ENCODE measurements at places on chromosomes 16 and 17.

DNA sequence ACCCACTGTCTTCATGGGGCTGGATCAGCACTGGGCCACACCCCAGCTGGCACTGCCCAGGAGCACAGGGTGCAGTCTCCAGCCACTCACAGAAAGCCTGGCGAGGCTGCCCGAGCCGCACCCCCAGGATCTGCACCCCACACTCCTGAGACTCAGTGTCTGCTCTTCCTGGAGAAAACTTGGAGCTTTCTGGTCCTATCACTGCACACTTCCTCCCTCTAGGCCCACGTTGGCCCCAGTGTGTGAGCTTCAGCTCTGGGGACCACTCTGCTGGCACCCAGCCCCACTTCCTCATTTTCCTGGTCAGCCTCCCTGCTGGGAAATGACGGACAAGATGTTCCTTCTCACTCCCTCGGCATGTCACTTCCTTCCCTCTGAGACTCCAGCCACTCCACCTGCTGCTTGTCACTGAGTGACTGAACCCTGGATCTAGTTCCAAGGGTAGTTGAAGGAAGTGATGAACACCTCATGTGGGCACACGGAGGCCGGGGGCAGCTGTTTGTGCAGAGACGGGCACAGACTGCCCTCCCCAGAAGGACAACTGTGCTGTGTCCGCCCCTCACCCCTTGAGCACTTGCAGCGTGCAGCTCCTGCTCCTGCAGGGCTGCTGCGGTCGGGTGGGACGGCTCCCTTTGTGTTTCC is 29.0 kb downstream of the ZC3H18 start:
- DNase-seq: no peak

DNA sequence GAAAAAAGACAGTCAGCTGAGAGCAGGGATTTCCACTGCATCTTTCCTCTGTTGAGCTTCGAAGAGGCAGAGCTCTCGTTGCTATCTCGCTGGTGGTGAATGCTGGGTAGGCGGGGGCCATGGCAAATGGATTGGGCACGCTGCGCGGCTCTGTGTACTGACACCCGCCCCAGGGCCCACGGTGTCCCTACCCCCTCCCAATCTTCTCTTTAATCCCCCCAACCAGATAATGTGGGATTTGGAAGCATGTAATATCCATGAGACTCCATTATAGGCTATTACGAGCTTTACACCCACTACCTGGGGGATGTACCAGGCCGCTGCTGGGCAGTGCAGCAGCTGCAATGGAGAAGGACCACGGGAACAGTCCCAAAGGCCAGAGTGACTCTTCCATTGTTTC is 8.3 kb downstream of the PIPOX start:
- DNase-seq: no peak

DNA sequence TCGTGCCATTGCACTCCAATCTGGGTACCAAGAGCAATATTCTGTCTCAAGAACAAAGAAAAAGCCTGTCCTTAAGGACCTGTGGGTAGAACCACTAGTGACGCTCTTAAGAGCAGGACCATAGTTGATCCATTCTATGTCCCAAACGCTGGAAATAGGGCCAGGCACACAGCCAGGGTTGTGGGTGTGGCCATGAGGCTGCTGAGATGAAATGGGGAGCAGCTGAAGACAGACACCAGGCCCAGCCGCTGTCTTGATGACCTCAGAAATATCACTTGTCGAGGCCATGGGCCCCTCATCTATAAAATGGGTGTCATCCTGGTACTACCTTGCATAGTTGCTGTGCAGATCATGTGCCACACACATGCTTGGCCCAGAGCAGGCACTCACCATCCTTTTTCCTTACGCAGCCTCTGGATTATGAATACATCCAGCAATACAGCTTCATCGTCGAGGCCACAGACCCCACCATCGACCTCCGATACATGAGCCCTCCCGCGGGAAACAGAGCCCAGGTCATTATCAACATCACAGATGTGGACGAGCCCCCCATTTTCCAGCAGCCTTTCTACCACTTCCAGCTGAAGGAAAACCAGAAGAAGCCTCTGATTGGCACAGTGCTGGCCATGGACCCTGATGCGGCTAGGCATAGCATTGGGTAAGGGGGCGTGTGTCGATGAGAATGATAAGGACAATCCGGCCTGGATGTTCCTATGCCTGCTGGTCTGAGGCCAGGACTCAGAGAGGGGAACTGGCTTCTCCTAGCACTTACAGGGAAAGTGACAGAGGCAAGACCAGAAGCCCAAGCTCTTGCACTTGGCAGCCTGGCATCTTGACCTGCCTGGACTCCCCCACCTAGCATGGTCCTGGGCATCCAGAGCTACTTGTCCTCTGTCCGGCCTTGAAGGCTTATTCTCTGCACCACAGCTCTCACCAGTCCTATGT is 25.5 kb downstream of the CDH5 start:
- DNase-seq: no peak

- no peak for DNase-seq
Measured at GRCh38 chr17:38672788-38673706, 1.7 kb downstream of the EPOP start.

DNA sequence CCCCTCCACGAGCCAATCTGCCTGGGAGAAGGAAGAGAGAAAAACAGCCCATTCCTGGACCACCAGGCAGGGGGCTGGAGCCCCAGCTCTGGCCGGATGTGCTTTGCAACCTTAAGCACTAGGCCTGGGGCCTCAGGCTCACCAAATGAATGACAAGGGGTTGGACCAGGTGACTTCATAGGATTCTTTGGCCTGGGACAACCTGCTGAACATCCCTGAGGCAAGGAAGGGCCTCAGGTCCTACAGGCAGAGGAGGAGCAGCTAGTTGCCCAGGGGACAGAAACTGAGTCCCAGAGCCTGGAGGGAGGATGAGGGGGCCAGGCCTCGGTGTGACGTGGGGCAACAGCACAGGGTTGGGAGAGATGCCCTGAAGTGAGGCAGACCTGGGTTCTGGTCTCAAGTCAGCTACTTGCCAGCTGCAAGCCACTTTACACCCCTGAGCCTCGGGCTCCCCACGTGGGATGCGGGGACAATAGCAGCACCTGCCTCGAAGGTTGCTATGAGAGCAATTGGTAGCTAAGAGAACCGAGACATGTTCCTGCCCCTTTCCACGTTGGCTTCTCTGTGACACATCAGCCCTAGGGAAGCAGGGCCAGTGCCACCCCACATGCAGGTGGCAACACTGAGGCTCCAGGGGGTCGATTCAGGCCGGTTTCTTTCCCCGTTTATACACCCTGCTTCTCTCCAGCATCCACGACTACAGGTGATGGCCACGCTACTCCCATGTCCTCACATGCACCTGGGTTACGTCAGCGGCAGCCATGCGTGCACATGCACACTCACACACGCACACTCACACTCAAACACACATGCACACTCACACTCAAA is 42.6 kb downstream of the CFAP20 start:
- no peak for DNase-seq

DNA sequence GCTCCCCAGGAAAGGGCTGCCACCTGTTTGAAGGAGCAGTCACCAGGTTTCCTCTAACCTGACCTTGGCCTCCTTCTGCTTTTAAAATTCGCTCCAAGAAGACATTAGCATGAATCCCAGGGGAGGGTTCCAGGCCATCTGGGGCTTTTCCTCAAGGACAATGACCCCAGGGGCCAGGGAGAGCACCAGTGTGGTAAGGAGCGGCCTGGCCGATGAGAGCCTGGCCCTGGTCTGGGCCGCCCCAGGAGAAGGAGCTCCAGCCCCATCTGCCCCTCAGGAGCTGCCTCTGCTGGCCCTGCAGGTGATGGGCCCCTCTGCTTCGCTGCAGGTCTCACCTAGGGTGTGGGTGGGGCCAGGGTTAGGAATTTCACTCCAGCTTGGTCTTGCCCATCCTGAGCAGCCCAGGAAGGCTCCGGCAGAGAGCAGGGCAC is 209.2 kb upstream of the TNRC6C start:
- DNase-seq: no peak

DNA sequence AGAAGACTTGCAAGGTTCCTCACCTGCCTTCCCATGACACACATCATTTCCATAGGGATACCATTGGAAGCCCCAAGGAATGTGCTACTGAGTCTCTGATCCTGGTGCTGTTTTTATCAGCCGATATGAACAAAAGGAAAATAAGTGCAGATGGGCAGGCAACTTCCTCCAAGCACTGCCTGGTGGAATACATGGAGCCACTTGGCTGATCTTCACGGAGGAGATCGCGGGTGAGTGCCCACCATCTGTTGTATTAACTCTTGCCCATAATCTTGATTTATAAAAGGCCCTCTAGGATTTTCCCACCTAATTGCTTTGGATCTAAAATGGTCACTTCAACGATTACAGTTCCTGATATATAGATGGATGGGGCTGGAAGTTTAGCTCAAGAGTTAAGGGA is 24.7 kb upstream of the CDRT15 start:
- no peak for DNase-seq

DNA sequence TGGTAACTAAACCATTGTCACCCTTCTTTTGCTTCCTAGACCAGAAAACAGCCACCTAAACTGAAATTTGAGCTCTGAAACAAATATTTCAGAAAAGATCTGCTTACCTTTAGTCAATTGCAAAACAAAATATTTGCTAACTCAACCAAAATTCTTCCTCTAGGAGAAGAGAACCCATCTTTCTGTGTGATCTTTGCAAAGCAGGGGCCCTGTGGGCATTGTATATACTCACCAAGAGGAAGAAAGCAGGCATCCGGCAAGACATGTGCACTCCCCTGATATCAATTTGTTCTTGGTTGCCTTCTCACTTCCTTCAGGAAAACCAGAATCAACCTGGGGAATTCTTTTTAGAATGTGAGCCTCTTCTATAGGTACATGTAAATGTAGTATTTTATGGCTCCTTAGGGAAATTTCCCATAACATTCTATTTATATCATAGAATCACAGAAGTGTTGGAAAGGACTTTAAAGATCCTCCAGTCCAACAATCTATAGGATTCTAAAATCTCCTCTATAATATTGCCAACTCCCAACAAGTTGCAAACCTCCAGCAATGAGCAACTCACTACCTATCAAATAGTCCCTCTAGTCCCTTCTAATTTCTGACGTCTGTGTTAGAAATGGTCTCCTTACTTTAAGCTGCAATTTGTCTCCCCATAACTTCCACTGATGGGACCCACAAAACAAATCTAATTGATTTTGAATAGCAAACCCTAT is 966 bp downstream of the SLFN14 start:
- DNase-seq: no peak

- DNase-seq: no peak
Measured at GRCh38 chr17:4959261-4959965, 8.2 kb downstream of the SPAG7 start.

- DNase-seq: no peak
Measured at GRCh38 chr16:48282636-48283263, 35.4 kb upstream of the ABCC11 start.

DNA sequence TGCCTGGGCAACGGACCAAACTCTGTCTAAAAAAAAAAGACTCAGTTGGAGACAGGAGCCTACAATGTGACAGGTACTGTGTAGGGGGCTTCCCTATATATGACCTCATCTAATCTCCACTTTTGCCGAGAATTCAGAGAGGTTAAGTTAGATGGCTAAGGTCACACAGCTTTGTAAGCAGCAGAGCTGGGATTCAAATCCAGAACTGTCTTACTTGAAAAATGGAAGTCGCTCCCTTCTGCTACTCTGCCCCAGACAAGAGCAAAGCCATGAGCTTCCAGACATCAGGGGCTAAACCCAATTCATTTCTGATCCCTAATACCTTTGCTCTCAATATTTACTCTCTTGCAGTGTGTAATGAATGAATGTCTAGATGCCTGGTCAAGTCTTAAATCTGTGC is 41.5 kb upstream of the ABCC12 start:
- DNase-seq: no peak

GRCh38 chr17:3400055-3400454 is 1.8 kb upstream of the OR1E1 start:
- DNase-seq: no peak

- DNase-seq: peak; percentile 15
Measured at GRCh38 chr17:75517297-75517865, 1.1 kb downstream of the TSEN54 start.

- DNase-seq: no peak
Measured at GRCh38 chr16:677316-678190, 2.1 kb downstream of the RHBDL1 start.

- peak; percentile 26 for DNase-seq
Measured at GRCh38 chr17:74274060-74274708, at the start of gene DNAI2. Gene DNAI2, plus strand, starts transcription at chr17:74274234. Its CDS starts 7,584 bp downstream, at chr17:74281818.

DNA sequence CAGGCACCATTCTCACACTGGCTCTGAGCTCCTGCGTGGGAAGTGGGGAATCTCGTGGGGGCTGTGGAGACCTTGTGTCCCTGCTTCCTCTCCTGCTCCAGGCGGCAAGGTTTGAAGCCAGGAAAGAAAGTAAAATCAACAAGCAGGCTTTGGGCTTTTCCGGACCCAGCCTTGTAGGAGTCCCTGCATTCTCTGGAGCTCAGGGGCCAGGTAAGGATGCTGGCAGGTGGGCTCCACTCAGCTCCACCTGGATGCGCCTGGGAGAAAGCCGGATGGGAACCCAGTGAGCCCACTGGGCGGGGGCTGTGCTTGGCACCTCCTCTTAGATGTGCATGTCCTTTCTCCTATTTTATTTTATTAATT is 362.5 kb downstream of the SEC14L1 start:
- no peak for DNase-seq

DNA sequence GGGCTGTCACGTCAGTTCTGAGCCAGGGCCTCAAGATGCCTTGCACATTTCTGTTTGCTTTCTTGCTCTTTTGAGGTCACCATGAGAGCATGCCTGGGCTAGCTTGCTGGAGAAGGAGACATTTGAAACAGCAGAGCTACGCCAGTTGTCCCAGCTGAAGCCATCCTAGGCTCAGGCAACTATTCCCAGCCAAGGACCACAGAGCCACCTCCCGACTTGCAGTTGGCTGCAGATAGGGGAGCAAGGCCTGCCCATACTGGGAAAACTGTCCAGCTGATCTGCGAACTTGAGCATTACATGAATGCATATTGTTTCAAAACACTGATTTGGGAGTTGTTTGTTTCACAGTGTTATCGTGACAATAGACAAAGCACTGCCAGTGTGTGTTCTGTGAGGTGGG is 340.8 kb downstream of the XYLT1 start:
- no peak for DNase-seq

DNA sequence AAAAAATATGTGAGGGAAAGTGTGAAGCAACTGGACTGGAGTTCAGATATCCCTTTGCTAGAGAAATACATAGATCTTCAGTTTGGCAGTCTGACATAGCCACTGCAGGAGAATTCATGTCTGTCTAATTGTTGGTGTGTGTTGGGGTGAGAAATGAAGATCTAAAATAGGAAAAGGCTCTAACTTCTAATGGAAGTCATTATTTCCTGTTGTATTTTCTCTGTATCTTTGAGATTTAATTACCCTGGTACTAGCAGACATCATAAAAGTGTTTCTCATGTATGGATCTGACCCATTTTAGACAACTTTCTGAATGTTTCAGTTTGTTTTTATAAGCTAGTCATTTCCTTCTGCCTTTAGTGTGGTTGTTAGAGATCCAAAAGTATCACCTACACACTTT is 128.3 kb downstream of the NLK start:
- no peak for DNase-seq

All from activated gamma-delta T cell treated with Interleukin-2 at 50 U/mL for 16 hours (primary cell).